Stimulated activated CD4-positive, alpha-beta T cell treated with anti-CD3 and anti-CD28 coated beads, Interleukin-15, amount 100 ng/mL, for 24 hours (primary cell): ENCODE measurements at places on chromosomes 7 and 10.

DNA sequence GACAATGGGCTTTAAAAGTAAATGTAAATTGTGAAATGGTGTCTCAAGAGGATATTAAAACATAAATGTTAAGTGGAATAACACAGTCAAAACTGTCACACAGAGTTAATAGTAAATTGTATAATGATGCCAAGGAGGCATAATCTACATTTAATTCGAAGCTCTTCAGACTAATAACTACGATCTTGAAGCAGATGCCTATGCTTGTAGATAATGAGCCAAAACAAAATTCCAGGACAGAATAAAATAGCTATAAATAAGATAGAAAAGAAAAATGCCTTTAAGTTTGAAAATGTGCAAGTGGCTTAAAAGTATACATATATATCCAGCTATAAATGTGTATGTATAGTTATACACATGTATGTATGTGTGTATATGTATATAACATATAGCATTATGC, 17.5 kb downstream of the TWIST1 start:
- DNase-seq, result no peak

GRCh38 chr10:86837663-86838062, 81.2 kb downstream of the BMPR1A start:
- DNase-seq, result no peak

DNA sequence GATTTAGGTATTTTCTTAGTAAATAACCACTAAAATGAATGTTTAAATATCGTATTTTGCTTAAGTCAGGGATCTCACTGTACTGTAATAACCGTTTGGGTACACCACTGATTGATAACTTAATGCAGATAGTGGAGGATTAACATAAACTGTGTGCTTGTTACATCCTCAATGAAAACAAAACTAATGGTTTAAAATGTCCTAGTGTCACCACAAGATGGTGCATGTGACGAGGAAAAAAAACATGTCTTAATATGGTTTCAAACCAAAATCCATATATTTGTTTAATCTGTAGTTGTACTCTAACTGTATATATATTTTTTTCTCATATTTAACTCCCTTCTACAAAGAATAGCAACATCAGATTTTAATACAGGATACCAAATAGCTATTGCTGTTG, 19.2 kb downstream of the ARMC10 start:
- no peak for DNase-seq

- no peak for DNase-seq
Observed at GRCh38 chr7:35261041-35261440, 7.1 kb upstream of the TBX20 start.

DNA sequence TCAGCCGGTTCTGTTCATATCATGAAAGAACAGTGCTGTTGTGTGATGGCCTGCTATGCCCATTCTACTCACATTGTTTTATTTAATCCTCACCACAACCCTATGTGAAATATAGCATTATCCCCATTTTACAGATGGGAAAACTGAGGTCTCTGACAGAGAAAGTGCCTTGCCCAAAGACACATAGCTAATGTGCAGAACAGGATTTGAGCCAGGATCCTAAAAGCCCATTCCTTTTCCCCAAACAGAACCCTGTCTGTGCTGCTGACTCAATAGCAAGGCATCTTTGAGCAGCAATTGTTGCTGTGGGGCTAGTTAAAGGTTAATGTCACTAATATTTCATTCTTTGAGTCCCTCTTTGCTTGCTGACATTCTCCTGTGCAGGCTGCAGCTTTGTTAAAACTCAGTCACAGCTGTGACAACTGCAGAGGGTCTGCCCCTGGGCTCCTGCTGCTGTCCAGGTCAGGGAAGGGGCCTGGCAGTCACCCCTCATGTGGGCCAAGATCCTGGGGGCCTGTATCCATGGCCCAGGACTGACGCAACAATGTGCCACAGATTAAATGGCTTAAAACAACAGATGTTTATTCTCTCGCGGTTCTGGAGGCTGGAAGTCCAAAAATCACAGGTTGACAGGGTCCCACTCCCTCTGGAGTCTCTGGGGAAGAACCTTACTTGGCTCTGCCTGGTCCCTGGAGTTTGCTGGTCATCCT, 40.4 kb downstream of the AFAP1L2 start:
- no peak for DNase-seq

DNA sequence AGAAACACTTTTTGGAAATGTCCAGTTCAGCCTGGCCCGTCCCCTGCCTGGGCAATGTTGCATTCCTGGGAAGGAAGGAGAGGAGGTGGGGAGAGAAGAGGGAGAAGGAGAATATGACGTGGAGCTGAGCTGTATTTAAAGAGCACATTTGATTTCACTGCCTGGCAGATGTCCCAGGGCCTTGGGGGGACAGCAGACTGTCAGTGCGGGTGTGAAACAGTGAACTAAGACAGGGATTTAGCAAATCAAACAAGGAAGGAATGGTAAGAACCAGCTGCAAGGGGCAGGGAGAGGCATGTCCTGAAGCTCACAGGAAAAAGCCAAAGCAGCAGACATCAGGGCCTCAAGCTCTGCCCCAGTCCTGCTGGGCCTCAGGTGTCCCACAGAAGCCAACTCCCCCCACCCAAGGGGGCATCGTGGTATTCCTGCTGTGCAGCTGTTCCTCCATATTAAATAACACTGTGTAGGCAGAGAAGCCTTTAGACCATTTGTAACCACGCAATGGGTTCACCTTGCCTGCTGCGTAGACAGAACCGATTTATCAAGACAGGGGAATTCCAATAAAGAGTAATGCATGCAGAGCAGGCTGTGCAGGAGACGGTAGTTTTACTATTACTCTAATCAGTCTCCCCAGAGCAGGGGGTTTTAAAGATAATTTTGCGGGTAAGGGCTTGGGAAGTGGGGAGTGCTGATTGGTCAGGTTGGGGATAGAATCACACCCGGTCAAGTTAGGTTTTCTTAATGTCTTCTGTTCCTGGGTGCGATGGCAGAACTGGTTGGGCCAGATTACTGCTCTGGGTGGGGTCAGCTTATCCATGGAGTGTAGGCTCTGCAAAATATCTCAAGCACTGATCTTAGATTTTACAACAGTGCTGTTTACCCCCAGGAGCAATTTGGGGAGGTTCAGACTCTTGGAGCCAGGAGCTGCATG, 18.3 kb downstream of the LEP start:
- no peak for DNase-seq

- DNase-seq, result no peak
Observed at GRCh38 chr7:135601182-135601581, 43.5 kb downstream of the NUP205 start.

- no peak for DNase-seq
Observed at GRCh38 chr7:29019896-29020295, 61.8 kb upstream of the TRIL start.

- no peak for DNase-seq
Observed at GRCh38 chr10:70693619-70694335, 21.5 kb downstream of the ADAMTS14 start.

DNA sequence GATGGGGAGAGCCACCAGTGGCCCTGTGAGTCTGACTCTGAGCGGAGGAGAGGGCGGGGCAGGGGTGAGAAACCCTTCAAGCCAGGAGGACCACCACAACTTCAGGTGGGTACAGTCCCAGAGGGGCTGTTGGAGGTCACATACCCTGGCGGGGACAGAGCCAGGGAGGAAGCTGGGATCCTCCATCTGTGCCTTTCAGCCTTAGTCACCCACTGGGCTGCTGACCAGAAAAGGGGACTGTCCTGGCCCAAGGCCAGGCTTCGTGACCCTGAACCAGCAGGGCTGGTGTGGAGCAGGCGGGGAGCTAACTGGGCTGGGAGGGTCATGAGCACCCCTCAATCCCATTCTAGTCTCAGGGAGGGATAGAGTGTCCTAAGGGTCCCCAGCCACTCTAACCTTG, 1.5 kb upstream of the CALHM3 start:
- no peak for DNase-seq
